Hair follicle dermal papilla cell (primary cell): ENCODE measurements at places on chromosomes 16 and 17. TPM values are rescaled to one million over a fixed set of nuclear protein-coding genes. Genes with fewer than 3 reads are reported as not detected.

VASN gene
- total RNA-seq, result 228 and 251 TPM in 2 replicates

FOXC2 gene
- 0.12 and 0.16 TPM in 2 replicates for total RNA-seq

KRT13 gene
- total RNA-seq, result not detected in 2 replicates

TBC1D3L gene
- total RNA-seq, result 1.2 and 3.7 TPM in 2 replicates

LRRC37A gene
- 0.73 and 7.5 TPM in 2 replicates for total RNA-seq

MAZ gene
- total RNA-seq, result 145 and 209 TPM in 2 replicates

TRAP1 gene
- total RNA-seq, result 56.1 and 61.7 TPM in 2 replicates

CACNG1 gene
- total RNA-seq, result not detected in 2 replicates

TBC1D3G gene
- not detected in 2 replicates for total RNA-seq

NACA2 gene
- not detected in 2 replicates for total RNA-seq

MYH13 gene
- total RNA-seq, result not detected in 2 replicates

SEPTIN12 gene
- not detected in 2 replicates for total RNA-seq

TPSD1 gene
- total RNA-seq, result not detected in 2 replicates

KRT17 gene
- 25.7 and 36.0 TPM in 2 replicates for total RNA-seq

TMEM114 gene
- total RNA-seq, result 0.24 TPM in 1 of 2 replicates, not detected in the other

LRRC36 gene
- total RNA-seq, result 0.49 TPM in 1 of 2 replicates, not detected in the other

SEZ6L2 gene
- total RNA-seq, result 0.85 and 1.1 TPM in 2 replicates

RASD1 gene
- total RNA-seq, result 1.9 and 2.6 TPM in 2 replicates

ITGAX gene
- total RNA-seq, result not detected in 2 replicates

ZP2 gene
- not detected in 2 replicates for total RNA-seq

P2RX1 gene
- total RNA-seq, result not detected in 2 replicates

XAF1 gene
- total RNA-seq, result 51.5 and 90.9 TPM in 2 replicates

CASKIN1 gene
- total RNA-seq, result 0.12 and 0.16 TPM in 2 replicates

SLC25A19 gene
- 6.2 and 8.4 TPM in 2 replicates for total RNA-seq

KRT28 gene
- not detected in 2 replicates for total RNA-seq

CYGB gene
- total RNA-seq, result 10.0 and 15.6 TPM in 2 replicates

ICAM2 gene
- 0.73 and 1.5 TPM in 2 replicates for total RNA-seq

ZNF750 gene
- total RNA-seq, result not detected in 2 replicates

GAS2L2 gene
- total RNA-seq, result not detected in 2 replicates

HOXB3 gene
- 11.0 and 13.0 TPM in 2 replicates for total RNA-seq

LDHD gene
- total RNA-seq, result 4.5 and 6.4 TPM in 2 replicates

NTN3 gene
- 0.73 and 0.97 TPM in 2 replicates for total RNA-seq

GCSH gene
- 8.0 and 8.1 TPM in 2 replicates for total RNA-seq

CX3CL1 gene
- 0.32 TPM in 1 of 2 replicates, not detected in the other for total RNA-seq

DVL2 gene
- 112 and 113 TPM in 2 replicates for total RNA-seq

CORO6 gene
- total RNA-seq, result 12.4 and 18.2 TPM in 2 replicates

CXCL16 gene
- 0.97 and 1.1 TPM in 2 replicates for total RNA-seq

CNTNAP1 gene
- 38.0 and 51.6 TPM in 2 replicates for total RNA-seq

PMFBP1 gene
- 0.61 and 1.1 TPM in 2 replicates for total RNA-seq

GRAPL gene
- total RNA-seq, result 0.12 TPM in 1 of 2 replicates, not detected in the other

IL17C gene
- not detected in 2 replicates for total RNA-seq

SLC12A3 gene
- not detected in 2 replicates for total RNA-seq

NECAB2 gene
- under 0.01 and 0.12 TPM in 2 replicates for total RNA-seq

MAP2K4 gene
- total RNA-seq, result 34.4 and 42.4 TPM in 2 replicates

GPRC5C gene
- total RNA-seq, result 3.2 and 5.0 TPM in 2 replicates

DYNLRB2 gene
- not detected in 2 replicates for total RNA-seq

CD300E gene
- not detected in 2 replicates for total RNA-seq

MPHOSPH6 gene
- 23.0 and 24.0 TPM in 2 replicates for total RNA-seq

NOS2 gene
- not detected in 2 replicates for total RNA-seq

ST6GALNAC2 gene
- total RNA-seq, result 0.65 and 3.3 TPM in 2 replicates

FBXL16 gene
- under 0.01 TPM in 1 of 2 replicates, not detected in the other for total RNA-seq

SLFN14 gene
- not detected in 2 replicates for total RNA-seq
